ENCODE measurements at places on chromosomes 11 and 22. TPM values are rescaled to one million over a fixed set of nuclear protein-coding genes. Genes with fewer than 3 reads are reported as not detected.

DNA sequence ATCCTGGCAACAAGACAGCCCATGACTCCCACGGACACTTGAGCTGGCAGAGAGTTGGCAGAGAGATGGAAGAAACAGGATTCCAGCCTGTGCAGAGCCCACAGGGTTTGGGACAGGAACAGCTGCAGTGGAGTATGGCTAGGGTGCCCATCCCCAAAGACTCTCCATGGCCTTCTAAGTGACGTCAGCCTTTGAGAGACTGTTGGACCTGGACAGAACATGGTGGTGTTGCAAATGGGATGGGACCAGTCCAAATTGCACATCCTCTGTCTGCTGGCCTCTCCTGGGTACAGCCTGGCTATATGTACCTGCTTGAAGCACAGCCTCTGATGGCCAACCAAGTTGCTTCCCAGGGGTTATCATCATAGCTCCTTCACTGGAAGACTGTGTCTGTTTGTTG is 34.5 kb downstream of the NOX4 start:
- H3K4me1 ChIP-seq, result no peaks in the 10 kb centered on the region
- no peak overlapping the region for H3K4me3 ChIP-seq
- DNase-seq, result no peak
- H3K36me3 ChIP-seq, result no peaks in the 10 kb centered on the region

- DNase-seq, result no peak
- peaks cover 17% of the 10 kb centered on the region for H3K4me1 ChIP-seq
- H3K4me3 ChIP-seq, result no peak overlapping the region
- H3K27me3 ChIP-seq, result no peaks in the 10 kb centered on the region
- H3K27ac ChIP-seq, result no peak overlapping the region
Measured at GRCh38 chr22:25082096-25082495, 117.6 kb upstream of the CRYBB3 start.

GRCh38 chr22:38104084-38104483 is 6.4 kb downstream of the BAIAP2L2 start:
- no peaks in the 10 kb centered on the region for H3K27me3 ChIP-seq
- H3K4me3 ChIP-seq, result no peak overlapping the region
- H3K27ac ChIP-seq, result no peak overlapping the region
- no peaks in the 10 kb centered on the region for H3K4me1 ChIP-seq

GRCh38 chr11:67278939-67279588 is 10.0 kb upstream of the ANKRD13D start:
- H3K4me1 ChIP-seq, result peaks cover 72% of the 10 kb centered on the region
- peak overlapping the region; percentile 93 for H3K27ac ChIP-seq
- no peak overlapping the region for H3K4me3 ChIP-seq

DNA sequence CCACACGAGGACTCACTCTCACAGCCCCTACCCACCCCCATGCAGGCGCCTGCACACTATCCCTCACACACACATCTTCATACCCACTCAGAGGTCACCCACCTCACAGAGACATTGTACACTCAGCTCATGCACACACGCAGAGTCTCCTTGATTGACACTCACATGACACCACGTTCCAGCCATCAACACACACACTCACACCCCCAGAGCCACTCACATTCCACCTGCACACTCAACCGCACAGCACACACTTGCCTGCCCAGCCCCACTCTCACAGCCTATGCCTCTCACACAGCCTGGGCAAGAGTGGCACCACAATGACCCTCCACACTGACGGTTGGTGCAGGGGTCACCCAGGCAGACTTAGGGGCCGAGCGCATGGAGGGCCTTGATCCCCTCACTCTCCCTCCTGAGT is 2.2 kb downstream of the SPI1 start:
- no peak overlapping the region for H3K4me3 ChIP-seq
- no peak for DNase-seq

DNA sequence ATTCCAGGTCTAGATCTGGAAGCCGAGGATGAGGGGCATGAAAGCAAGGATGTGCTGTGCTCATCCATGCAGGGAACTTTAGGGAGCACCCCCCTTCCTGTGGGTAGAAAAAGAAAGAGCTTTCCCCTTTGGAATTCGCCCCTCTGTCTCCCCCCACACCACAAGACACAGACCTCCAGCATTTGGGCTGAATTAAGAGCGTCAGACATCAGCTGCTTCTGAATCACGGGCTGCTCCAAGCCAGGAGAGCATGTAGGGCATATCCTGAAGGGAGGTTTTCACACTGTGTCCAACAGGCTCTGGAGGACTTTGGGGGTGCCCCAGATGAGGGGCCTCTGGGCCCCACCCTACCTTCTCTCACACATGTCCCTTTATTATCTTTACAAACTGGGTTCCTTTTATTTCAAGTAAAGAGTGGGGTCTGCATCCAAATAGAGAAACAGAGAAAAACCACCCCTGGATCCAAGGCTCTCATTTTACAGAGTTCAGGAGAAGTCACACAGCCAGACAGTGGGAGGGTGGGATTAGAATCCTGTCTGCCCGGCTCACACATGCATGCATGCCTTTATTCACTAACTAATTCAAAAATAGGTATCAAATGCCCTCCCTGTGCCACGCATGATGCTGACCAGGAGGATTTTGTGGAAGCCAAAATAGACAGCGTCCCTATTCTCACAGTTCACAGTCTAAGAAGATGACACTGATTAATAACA is 52.8 kb downstream of the LRRC32 start:
- H3K4me1 ChIP-seq, result no peaks in the 10 kb centered on the region
- H3K36me3 ChIP-seq, result no peaks in the 10 kb centered on the region
- H3K27me3 ChIP-seq, result no peaks in the 10 kb centered on the region
- no peak overlapping the region for H3K4me3 ChIP-seq
- DNase-seq, result no peak

- H3K4me3 ChIP-seq, result no peak overlapping the region
- no peak for DNase-seq
- H3K4me1 ChIP-seq, result no peaks in the 10 kb centered on the region
- no peaks in the 10 kb centered on the region for H3K36me3 ChIP-seq
- no peak overlapping the region for H3K27ac ChIP-seq
- H3K27me3 ChIP-seq, result no peaks in the 10 kb centered on the region
Measured at GRCh38 chr11:5604896-5605295, 8.5 kb downstream of the TRIM6 start.

BEST1 gene
- 7.1 TPM for total RNA-seq

KRTAP5-2 gene
- total RNA-seq, result not detected

Measured in naive thymus-derived CD4-positive, alpha-beta T cell (primary cell).